ENCODE measurements at places on chromosomes 11 and 22.
A peak's percentile ranks its signal among the peaks of the same experiment; 100 is the strongest.

GRCh38 chr11:27757953-27758352 is 57.7 kb upstream of the BDNF start:
- no peak for DNase-seq

- DNase-seq: no peak
These were observed 147.1 kb upstream of the ARHGAP20 start for GRCh38 chr11:110859240-110859840.

DNA sequence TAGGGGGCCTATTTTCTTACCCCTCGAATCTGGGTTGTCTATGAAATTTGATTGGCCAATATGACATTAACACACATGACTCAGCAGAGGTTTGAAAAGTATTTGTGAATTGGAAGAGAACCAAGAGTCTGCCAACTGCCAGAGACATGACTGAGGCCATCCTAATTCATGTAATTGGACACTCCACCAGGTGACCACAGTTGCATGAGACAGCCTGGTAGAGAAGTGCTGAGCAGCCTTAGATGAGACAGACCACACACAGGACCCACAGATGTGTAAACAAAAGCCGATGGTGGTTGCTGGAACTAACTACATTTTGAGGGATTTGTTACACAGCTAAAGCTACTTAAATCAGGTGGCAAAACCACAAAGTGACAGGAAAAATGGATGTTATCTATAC is 855 bp upstream of the MS4A5 start:
- DNase-seq: no peak

DNA sequence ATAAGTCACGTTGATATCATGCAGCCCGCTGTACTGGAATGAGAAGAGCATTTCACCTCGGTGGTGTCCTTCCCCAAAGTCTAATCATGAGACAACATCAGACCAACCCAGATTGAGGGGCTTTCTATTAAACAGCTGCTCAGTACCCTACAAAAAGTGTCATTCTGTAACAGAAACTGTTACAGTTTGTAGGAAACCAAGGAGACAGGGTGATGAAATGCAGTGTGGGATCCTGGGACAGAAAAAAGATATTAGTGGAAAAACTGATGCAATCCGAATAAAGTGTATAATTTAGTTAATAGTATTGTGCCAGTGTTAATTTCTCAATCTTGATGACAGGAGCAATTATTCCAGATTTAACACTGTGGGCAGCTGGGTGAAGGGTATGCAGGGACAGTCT is 128.0 kb downstream of the MICAL2 start:
- DNase-seq: no peak

DNA sequence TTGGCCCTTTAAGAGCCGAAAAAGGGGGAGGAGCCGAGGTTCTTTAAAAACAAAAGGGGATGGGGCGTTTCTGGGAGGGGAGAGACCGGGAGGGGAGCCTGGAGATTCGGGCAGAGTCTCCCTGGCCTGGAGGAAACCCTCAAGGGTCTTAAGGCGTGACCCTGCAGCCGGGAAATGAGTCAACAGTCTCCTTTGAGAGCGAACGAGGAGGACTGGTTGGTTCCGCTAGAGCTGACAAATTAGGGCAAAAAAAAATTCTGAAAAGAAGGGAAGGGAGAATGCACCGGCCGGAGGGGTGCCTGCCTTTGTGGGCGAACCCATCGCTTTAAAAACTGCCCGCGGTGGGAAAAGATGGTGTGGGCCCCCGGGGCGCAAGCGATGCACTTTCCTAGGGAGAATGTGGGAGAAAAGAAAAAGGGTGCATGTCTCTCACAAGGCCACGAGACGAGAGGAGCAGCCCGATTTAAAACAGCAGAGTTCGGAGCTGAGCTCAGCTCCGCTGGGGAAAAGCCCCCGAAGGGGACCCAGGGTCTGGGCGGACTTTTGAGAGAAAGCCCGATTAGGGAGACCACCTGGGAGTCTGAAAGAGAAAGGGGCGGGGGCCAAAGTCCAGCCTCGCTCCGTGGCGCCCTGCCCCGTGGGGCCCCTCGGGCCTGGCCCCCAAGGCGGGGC is 874 bp downstream of the ZFTA start:
- DNase-seq: peak; percentile 66

DNA sequence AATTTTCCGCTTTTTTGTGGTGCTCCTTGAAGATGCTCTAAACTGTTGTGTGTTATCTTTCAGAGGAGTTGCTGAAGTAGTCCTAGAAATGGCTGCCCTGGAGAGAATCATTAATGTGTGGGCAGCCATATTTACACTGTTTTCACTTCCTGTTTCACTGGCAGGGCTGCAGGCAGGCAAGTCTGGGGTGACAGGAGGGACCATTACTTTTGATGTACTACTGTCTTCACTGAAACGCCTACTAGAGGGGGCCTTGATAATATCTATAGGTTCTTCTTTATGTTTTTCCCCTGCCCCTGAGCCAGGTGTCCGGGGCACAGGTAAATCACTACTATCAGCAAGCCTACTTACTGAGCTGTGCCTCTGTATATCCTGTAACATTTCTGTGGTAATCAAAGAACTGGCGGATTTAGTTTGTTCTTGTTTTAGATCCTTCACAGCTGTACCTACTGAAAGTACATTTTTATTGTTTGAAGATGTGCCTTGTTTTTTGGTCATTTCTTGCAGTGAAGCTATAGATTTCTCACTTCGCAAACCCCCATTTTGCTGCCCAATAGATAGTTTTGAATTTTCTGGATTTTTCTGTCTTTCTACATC is 39.7 kb downstream of the ACAT1 start:
- DNase-seq: no peak

- DNase-seq: no peak
These were observed 57.9 kb downstream of the BUD13 start for GRCh38 chr11:116714902-116715301.

GRCh38 chr11:120137187-120137610 is 714 bp downstream of the TRIM29 start:
- DNase-seq: no peak

DNA sequence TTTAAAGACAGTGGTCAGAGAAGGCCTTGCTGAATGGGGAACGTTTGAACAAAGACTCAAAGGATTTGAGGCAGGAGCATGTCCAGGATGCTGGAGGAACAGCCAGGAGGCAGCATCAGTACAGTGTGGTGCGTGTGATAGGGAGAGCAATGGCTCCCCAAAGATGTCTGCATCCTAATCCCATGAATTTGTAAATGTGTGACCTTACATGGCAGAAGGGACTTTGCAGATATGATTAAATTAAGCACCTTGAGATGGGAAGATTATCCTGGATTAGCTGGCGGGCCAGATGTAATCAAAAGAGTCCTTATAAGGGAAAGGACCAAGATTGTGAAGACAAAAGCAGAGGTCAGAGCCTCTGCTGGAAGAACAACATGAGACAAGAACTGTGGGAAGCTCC is 24.6 kb upstream of the FAT3 start:
- no peak for DNase-seq

GRCh38 chr11:14264966-14265365 is 94.0 kb downstream of the RRAS2 start:
- no peak for DNase-seq

- DNase-seq: peak; percentile 18
These were observed 47.2 kb upstream of the SYT7 start for GRCh38 chr11:61627850-61628661.

GRCh38 chr11:14700593-14700992 is 57.0 kb downstream of the PDE3B start:
- DNase-seq: no peak

DNA sequence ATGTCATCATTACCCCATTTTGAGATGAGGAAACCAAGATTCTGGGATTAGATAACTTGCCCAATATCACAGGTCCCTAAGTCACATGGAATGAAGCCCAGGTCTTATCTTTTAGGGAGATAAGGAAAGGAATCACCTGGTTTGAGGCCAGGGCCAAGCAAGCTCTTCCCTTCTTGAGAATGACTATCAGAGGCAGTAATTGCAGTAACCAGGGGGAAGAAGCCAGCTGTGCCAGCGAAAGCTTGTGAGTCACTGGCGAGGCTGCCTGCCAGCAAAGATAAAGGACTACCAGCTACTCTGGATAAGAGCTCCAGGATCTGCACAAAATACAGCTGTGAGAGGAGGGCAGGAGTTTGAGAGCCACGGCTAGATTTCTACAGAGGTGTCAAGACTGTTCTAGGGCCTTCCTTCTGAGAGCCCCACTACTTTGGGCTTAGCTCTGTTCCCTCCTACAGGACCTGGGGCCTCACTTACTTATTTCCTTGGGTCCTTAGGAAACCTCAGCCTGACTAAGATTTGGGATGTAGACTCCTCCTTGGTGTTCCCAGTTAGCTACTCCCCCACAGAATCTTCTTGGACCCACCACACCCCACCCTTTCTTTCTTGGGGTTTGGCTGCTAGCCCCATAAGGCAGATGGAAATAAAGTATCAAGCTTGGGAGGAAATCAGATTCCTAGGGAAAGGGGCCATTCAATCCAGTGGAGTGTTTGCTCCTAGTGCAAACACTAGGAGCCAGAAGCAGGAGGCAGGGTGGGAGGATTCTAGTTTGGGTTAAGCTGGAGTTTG is 9.7 kb upstream of the CCKBR start:
- DNase-seq: no peak

DNA sequence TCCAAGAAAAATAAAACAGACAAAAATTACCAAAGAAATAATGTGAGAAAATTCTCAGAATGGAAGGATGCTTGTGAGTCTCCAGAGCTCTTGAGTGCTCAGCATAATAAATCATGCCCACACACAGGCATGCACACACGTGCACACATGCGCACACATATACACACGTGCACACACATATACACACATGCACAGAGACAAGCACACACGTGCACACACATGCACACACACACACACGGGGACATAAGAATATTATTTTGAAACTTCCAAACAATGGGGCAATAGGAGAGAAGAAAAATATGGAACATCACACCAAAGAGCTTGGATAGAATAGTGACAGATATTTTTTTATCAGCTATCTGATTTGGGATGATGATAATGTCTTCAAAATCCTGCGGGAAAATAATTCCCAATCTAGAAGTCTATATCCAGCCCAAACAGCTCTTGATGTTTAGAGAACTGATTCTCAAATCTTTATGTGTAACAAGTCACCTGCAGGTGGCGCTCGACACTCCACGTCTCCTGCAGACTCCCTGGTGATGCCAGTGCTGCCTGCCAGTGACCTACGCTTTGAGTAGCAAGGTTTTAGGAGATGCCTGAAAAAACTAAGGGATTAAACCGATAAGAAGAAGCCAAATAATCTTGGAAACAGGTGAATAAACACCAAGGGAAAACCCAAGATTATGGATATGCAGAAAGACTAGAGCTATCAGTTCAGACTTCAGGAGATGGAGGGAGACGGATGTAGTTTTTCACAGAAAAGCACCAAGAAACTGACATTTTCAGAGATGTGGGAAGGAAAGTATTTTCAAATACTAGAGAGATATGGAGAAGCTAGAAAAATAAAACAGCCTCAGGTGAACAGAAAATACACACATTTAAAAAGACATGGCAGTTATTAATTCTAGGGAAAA is 743.6 kb downstream of the ETS1 start:
- DNase-seq: peak; percentile 72

GRCh38 chr11:115221461-115222069 is 282.6 kb downstream of the CADM1 start:
- no peak for DNase-seq

- DNase-seq: no peak
These were observed 888.5 kb downstream of the NTM start for GRCh38 chr11:132258875-132259274.

DNA sequence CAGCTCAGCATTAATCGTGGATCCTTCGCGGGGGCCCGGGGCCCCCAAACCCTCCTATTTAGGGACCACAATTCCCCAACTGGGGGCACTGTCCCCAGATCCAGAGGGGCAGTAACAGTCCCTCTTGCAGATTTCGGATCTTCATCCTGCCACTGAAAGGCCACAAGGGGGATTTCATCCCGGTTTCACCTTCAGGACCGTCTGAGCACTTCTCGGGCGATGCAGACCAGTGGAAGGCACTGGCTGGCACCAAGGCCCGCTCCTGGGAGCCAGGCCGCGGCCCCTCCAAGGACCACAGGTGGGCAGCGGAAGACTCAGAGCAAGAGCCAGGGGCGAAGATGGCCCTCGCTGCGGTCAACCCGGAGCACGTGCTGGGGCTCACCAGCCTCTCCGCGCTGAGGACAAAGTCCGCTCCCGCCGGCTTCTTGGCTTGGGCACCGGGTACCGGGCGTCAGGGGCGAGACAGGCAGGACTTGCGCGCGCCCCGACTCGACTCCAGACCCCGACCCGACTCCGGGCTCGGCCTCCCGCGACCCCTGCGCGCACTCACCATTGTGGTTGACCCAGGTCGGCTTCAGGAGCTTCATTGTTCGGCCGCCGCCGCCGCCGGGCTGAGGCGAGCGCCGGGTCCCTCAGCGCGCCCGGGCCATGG is 517 bp downstream of the HIRA start:
- DNase-seq: no peak
